ENCODE measurements at places on chromosomes 16 and 17. TPM values are rescaled to one million over a fixed set of nuclear protein-coding genes. Genes with fewer than 3 reads are reported as not detected.

Gene PDPR
- 12.2 TPM for total RNA-seq

Gene CHD9NB
- total RNA-seq, result 1.1 TPM

Gene MMD
- total RNA-seq, result 7.0 TPM

Gene DOC2A
- total RNA-seq, result not detected

Gene SCNN1G
- not detected for total RNA-seq

Gene EVPL
- total RNA-seq, result not detected

GRCh38 chr16:58515871-58516767 lies 802 bp downstream of the SETD6 start:
- no peak for DNase-seq

GRCh38 chr16:17367923-17368322 lies 102.8 kb downstream of the XYLT1 start:
- peak; percentile 61 for DNase-seq

DNA sequence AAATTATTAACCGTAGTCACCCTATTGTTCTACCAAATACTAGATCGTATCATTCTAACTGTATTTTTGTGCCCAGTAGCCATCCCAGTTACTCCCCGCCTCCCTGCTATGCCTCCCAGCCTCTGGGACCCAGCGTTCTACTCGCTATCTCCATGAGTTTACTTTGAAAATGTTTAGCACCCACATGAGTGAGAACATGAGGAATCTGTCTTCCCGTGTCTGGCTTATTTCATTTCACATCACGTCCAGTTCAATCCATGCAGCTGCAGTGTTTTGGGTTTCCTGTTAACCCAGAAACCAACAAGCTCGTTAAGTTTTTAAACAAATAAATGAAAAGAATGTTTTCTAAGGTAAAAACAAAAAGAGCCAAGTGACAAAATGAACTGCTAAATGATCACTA lies 82.1 kb downstream of the VPS53 start:
- DNase-seq, result no peak

GRCh38 chr16:30406795-30407101 lies 658 bp upstream of the ZNF771 start:
- no peak for DNase-seq

DNA sequence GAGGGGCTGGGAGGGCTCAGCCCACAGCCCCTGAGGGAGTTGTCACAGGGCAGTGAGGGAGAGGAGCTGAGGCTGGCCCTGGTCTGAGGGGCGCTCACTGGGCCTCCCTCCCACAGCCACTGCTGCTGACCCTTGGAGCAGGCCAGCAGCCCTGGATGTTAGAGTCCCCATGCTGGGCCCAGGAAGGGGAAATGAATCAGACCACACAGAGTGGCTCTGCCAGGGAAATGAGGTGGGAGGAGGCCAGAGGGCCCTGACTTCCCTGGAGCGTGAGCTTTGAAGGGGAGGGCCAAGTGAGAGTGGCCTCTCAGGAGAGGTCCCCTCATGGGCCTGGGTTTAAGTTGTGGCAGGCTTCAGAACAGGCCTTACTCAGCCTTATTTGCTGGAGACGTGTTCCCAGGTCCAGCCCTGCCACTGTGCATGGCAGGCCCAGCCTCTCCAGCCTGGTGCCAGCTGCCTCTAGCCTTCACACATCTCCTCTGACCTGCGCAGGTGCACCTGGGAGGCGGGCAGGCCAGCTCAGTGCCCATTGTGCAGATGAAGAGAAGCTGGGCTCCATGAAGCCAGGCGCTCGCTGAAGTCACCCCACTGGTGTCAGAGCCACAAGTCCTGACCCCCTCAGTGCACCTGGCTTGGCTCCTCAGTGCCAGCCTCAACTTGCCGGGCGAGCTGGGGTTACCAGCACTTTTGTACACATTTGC lies 15.4 kb downstream of the GPT2 start:
- DNase-seq, result peak; percentile 23

DNA sequence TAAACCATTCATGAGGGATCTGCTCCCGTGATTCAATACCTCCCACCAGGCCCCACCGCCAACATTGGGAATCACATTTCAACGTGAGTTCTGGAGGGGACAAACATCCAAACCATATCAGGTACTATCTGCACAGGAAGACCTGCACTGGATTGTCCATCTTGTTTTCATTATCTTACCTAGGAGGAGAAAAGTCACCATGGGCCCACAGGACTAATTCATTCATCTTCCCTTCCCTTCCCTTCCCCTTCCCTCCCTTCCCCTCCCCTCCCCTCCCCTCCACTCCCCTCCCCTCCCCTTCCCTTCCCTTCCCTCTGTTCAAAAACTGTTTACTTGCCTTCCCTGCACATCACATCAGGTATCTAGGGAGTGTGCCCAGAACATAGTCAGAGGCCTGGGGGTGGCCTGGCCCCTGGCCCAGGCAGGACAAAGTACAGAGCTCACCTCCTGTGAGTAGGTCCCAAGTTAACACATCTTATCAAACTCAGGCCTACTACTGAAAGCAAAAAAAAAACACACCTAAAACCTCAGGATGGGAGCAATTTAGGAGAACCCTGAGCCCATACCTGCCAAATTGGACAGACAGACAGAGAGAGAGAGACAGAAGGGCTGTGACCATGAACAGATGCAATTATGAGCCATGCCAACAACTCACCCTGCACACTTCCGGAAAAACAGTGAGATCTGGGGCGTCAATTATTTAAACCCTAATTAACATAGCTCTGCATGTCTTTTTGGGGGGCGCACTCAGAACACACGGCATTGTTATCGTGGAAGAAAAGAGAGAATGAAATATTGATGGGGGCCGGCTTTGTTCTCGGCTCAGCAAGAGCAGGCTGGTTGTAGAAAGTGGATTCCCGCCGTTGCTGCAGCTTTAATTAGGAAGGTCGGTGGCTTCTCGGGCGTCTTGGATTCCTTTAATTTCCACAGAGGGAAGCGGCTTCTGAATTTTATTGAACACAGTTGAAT lies 151.2 kb downstream of the IRX5 start:
- no peak for DNase-seq

GRCh38 chr17:63975541-63976092 lies 2.9 kb upstream of the SCN4A start:
- no peak for DNase-seq

DNA sequence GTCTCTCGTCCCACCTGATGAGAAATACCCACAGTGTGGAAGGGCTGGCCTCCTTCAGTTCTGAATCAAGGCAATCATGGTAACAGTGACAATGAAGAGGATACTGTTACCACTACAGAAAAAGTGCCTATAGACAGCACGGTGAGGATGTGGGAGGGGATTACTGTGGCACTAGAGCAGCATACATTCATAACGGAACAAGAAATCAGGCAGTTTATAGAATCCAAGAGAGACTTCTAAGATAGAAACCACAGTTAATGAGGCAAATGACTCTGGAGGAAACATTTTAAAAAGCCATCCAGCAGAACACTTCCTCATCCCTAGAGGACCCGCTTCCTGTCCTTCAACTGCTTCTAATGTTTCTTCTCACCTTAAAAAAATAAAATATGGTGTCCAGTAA lies 2.7 kb downstream of the RUSF1 start:
- DNase-seq, result no peak

DNA sequence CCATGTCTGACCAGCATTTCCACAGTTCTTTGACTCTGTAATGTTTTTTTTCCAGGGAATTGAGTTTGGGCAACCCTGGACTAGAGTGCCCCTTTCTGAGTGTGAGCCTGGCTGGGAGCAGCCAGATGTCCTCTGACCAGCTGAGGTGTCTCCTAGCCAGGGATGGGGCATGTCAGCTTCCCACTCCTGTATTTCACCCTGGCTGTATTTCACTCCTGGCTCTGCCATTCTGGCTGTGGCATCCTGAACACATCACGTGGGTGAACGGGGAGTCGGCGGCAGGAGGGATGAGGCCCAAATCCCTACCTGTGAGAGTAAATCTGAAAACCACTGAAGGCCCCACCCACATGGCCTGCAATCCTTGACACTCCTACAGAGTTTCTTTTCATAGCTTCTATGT lies 31.3 kb downstream of the KDM8 start:
- no peak for DNase-seq

DNA sequence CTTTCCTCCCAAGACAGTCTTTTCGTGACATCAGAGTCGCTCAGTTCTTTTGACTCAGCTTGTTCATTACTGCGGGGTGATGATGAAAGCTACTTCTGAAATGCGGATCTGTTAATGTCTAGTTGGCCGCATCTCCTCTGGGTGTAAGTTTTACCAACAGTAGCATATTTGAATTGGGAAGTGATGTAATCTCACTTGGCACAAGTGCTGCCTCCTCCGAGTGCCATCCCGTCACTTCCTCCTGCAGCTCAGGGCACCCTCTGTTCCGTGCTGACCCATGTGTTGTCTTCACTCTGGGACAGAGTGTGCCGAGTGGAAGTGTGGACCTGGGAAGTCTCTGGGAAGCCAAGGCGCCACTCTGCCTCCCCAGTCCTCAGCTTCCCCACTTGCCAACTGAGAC lies 8.9 kb downstream of the ADAD2 start:
- no peak for DNase-seq

DNA sequence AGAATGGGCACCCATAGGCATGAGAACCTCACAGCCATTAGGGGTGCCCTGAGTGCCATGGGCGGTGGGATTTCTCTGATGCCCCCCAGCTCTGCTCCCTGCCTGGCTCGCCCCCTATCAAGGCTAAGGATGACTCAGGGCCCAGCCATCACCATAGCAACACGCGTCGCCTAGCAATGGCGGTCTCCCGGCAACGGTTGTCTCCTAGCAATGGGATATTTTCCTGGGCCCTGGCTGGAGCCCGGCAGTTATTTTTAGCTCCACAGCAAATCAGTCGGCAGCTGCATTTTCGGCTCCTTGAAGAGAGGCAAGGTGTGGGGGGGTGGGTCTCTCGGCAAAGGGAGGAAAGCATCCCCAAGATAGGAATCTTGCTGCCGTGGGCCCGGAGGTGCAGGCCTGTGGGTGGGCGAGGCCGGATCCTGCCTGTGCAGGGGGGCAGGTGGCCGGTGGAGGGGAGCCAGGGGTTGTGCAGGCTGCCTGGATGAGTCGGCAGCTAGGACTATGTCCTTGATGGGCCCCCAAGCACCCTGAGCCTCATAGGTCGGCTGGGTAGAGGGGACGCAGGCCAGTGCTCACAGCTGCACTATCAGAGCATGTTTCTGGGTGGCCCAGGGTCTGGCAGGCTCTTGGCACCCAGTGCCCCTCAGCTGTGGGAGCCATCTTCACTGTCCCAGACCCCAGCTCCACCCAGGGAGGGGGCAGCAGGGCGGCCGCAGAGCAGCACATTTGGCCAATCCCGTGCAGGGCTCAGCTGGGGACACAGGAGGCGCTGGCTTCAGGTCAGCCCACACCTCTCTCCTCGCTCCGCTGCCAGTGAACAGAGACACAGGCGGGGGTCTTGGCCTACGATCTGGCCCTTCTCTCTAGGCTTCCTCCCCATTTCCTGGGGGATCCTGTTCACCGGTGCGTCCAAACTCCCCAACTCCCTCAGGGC lies 4.2 kb upstream of the FBXL16 start:
- peak; percentile 88 for DNase-seq

DNA sequence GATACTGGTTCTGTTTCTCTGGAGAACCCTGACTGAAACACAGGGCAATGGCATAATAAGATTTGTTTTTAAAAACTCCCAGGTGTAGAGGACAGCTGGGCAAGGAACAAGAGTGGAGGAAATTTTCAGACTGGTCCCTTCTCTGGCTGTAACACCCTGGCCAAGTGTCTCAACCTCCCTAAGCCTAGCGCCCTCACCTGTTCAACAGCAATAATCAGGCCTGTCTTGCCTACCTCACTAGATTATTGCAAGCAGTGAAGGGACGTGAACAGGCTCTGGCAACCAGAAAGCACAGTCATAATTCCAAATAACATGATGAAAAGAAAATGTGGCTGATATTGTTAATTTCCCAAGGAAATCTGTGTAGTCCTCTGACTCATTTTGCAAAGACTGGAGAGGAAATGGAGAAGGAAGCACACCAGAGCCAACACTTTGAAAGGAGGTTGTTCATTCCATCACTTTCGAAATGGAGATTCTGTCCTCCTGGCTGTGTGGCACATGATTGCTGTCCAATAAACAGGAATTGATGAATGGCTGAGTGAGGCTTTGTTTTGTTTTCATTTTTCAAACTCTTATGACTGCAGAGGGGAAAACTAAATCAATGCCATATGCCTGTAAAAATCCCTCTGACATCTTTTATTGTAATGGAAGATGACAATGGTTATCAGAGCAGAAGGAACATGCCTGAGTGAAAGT lies 87.5 kb upstream of the HLF start:
- no peak for DNase-seq

GRCh38 chr17:41617136-41617535 lies 4.6 kb upstream of the KRT16 start:
- DNase-seq, result no peak

DNA sequence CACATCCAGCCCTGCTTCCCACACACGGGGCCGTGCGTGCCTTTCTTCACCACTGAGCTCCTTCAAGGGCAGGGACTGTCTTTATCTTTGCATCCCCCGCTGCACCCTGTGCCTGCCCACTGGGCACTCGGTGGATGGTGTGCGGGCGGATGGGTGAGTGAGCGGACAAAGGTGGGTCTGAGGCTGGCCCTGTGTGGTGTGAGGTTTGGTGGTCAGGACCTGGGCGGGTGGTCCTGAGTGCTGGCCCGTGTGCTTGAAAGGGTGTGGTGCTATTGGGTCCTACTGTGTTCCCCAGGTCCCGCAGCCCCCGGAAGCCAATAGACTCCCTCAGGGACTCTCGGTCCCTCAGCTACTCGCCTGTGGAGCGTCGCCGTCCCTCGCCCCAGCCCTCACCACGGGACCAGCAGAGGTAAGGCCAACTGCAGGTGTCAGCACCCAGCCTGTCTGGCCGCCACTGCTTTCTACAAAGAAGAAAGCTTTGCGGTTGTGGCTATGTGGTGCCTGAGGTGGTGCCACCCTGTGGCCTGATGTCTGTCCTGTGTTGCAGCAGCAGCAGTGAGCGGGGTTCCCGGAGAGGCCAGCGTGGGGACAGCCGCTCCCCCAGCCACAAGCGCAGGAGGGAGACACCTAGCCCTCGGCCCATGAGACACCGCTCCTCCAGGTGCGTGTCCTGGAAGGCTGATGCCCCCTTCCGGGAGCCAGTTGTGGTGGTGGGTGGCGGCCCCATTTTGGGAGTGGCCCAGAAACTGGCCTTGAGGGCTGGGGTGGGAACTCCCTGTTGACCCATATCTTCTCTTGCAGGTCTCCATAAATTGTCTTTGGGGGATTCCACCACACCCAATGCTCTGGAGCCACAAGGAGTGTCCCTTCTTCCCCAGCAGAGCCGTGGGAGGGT lies 6.8 kb downstream of the ELOB start:
- no peak for DNase-seq

Data from IMR-90 (cell line).